ENCODE measurements at places on chromosomes 1 and 21.

DNA sequence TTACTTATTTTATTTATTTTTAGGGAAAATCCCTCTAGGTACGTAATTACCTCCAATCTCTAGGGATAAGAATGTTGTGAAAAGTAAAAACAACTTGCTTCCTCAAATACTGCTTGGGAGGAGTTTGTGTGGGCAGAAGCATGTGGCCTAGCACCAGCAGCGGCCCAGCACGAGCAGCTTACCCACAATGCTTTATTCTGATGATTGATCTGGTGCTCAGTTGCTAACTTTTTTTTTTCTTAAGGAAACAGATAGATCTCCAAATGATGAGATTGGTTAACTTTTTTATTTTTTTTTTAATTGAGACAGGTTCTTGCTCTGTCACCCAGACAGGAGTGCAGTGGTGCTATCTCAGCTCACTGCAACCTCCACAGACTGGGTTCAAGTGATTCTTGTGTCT lies 4.2 kb downstream of the CLIC6 start:
- no peak for DNase-seq

DNA sequence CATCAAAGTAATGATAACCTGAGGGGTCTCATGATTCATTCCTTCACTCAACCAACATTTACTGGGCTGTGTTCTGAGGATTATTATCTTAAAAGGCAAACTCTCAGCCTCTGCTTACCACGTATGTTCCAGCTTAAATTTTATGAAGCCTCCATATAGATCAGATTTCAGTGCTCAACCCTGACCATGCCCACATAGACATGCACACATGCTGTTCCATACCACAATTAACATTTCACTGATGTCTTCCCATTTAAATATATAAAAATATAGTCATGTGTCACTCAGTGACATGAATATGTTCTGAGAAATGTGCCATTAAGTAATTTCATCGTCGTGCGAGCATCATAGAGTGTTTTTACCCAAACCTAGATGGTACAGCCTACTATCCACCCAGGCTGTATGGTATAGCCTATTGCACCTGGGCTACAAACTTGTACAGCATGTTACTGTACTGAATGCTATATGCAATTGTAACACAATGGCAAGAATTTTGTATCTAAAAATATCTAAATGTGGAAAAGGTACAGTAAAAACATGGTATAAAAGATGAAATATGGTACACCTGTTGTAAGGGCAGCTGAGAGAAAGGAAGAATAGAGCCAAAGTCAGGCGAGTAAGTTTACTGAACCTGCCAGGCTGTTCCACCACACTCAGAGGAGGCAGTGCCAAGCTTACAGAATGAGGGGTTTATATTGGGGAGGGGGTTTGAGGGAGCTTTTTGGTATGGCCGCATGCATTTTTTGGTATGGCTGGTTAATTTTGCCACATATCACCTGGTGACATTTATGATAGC lies 134.7 kb upstream of the ETV3 start:
- DNase-seq = no peak

DNA sequence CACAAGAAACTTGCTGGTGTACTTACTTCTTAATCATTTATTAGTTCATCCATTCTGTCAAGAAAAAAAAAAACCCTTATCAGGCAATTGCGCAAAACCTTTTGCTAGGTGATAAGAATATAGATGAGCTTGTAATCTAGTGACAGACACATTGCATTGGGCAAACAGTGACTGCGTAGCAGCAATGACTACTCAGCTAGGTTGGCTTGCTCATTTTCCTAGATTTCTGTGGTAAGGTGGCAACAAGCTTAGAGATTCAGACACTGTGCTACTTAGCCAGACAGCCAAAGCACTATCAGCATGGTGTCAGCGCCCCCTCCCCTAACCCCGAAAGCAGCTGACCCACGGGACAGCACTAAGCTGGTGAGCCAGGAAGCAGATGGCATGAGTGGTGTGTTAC lies 203.1 kb downstream of the BARHL2 start:
- no peak for DNase-seq

DNA sequence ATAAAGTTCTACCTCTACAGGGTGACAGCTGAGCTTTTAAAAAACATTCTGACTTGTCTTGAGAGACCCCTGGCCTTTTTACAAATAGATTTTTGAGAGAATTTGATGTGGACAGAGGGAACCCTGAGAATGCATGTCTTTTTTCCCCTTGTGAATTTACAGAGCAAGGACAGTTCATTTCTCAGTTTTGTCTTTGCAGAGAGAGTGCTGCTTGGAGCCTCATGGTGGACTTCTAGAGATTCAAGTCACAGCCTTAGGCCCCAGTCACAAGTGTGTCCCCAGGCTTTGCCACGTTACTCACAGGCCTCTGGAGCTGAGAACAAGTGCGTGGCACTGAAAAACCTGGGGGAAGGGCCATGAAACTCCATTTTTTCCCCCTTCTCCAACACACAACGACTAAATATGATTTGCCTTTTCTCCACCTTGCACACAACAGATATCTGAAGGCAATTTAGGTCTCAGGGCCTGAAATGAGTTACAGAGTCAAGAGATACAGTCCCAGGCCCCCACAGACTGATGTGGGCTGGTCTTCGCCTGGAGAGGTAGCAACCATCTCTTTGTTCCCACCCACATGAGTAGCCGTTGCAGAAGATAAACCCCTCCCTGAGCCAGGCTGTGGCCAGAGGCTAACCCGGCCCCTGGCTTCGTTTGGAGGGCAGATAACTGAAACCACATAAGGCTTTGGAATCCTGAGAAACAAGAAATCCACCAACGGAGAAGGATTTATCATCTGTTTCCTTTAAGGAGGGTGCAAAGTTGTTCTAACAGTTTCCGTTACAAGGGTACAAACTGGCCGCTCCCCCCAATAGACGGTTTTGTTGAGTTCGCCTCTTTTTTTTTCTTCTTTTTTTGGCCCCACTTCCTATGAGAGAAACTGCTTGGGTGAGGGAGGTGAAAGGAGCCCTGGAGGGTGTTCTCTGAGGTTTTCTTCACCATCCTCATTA lies 1.0 kb upstream of the PIGV start:
- no peak for DNase-seq

- no peak for DNase-seq
These were observed 185.1 kb upstream of the LMO4 start for GRCh38 chr1:87143413-87144135.

GRCh38 chr1:30988045-30988444 lies 77.5 kb downstream of the PUM1 start:
- no peak for DNase-seq

DNA sequence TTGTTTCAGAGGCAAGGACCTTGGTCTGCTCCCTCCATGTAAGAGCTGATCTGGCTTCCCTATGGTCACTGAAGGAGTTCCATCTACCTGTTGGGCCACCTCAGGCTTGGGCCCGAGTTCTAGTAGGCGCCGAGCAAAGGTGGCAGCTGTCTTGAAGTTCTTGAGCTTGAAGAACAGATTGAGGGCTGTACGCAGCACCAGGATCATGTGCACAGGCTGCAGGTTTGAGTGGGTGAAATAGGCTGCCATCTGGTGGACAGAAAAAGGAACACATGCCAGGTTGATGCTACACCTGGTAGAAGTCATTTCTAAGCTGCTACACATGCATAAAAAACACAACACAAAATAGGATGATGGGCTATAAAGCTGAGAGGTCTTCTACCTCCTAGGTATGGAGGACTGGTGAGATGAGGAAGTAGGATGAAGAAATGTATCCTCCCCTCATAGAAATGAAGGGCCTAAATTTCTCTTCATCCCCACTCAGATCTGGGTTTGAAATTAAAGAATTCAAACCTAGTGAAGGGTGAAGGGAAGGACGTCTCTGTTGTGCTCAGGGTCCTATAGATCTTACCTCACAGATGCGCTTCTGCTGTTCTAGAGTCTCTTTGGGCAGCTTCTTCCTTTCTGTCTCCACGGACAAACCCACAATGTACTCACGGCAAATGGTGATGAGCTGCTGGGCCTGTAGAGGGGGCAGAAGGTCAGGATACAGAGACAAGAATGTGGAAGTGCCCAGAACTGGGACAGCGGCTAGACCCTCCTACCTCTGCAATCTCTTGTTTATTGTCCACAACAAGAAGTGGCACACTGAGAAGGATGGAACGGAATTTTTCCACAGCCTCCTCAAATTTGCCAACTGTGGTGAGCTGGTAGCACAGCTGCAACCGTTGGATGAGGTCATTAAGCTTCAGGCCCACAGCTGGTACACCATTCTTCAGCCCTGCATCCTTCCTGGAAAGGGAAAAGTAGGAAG lies 6.6 kb upstream of the PEX19 start:
- DNase-seq = no peak

- no peak for DNase-seq
These were observed 34.4 kb upstream of the LRRC7 start for GRCh38 chr1:69533343-69533742.

DNA sequence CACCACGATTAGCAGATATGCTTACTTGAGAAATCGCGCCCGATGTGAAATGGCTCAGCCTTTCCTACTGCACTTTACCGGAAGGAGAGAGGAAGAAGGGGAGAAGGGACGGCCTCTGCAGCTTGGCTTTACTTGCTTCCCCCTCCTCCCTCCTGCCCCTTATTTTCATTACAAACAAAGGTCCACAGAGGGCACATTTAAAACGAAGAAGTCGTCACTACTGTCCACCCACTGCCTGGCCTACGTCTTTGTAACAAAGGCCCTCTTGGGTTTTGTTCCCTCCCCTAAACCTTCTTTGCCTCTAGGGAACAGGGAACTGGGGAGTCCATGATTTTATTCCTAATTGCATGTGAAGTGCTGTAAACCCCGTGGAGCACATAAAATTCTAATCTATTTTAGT lies 308.5 kb downstream of the LMX1A start:
- DNase-seq = no peak

DNA sequence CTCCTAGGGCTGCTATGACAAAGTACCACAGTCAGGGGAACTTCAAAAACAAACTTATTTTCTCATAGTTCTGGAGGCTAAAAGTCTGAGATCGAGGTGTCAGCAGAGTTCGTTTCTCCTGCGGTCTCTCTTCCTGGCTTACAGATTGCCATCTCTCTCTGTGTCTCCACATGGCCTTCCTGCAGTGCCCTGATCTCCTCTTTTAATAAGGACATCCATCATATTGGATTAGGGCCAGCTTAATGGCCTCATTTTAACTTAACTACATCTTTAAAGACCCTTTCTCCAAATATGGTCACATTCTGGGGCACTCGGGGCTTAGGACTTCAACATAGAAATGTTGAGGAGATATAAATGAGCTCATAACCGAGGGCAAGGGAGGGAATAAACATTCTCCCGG lies 12.2 kb downstream of the C1orf74 start:
- DNase-seq = no peak

Measured in NCI-H1048 (cell line).